Skin of body (tissue), 3 donors: ENCODE measurements at places on chromosomes 16 and 17.
A peak's percentile ranks its signal among the peaks of the same experiment; 100 is the strongest.

DNA sequence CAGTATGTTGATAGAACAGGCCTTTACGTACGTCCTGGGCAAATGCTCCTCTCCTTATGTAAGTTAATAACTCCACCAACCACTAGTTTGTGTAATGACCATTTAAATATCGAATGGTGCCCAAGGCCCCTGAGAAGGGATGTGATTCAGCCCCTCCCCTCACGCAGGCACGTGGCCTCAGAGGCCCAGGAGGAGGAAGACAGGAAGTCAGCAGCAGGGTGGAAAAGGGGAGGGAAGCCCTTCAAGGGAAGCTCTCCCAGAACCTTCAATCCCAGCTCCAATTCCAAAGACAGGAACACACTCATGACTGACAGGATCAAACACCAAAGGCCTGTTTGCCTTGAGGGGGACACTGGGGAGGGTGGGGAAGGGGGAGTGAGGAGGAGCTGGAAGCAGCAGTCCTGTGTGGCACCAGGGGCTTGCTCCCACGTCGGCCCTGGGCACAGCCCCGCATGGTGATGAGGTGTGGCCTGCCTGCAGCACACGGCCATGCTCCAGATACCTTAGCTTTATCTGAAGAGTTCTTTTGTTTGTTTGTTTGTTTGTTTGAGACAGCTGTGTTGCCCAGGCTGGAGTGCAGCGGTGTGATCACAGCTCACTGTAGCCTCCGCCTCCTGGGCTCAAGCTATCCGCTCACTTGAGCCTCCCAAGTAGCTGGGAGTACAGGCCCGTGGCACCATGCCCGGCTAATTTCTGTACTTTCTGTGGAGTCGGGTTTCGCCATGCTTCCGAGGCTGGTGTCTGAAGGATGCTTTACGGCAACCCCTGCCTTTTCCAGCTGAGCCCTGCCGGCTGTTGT, 105.0 kb downstream of the ZNF778 start:
- peak; percentile 53 for DNase-seq

DNA sequence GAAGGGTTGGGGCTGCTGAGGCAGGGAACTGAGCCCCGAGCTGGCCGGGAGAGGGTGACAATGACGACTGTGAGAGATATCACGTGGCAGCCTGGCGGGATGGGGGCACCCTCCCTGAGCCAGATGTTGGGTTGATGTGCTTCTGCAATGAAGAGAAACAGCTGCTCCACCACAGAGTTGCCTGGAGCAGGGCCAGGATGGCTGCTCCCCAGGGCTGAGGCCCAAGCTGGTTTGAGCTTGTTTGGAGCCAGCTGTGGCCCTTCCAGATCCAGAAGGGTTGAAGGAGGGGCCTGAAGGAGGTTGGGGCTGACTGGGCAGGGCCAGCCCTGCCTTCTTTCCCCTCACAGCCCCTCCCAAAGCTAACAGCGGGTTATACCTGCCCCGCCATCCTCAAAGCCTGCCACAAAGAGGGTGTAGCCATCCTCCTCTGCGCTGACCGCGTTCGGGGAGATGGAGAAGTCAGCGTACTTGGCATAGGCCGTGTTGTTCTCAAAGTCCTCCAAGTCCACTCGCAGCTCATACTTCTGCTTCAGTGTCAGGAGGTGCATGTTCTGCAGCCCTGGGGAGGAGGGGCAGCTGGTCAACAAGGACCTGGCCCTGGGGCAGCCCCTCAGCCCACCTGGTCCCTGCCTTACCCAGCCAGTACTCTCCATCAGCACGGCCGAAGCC, 2.1 kb downstream of the MFAP4 start:
- peak; percentile 92 for DNase-seq

- no peak for DNase-seq
These were observed 6.2 kb downstream of the EFNB3 start for GRCh38 chr17:7711051-7711755.

DNA sequence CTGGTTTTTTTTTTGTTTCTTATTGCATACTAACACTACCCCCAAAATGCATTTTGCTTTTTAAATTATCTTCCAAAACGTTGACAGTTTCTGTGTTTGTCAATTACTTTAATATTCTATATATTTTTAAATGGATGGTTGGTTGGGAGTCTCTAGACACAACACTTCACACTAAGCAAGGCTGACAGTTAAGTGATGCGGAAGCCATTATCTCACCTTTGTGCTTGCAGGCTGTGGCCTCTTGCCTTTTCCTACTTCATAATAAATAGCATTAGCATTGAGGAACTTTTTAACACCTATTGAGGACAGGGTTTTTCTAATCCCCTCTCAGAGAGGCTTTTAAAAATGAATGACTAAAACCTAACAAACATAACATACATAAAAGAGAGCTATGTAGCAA, 280.8 kb upstream of the TBX2 start:
- DNase-seq, result no peak

DNA sequence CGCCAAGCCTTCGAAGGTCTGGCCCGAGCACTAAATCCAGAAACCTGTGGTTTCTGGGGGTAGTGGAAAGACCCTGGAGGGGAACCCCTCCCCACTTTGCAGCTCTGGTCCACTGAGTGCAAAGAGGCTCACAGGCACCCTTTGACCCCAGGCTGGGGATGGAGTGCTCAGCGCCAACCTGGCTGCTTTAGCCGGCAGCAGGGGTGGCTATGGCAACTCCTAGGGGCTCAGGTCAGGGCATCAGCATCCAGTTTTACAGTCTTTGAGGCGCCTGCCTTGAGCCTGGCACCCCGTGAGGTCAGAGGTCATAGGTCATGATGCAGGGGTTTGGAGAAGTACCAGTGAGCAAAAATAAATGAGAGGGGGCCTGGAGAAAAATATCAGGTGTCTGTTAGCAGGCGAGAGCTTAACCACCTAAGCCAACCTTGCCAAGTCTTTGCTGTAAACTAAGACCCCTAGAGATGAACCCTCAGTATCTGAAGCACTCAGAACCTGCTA, 17.9 kb downstream of the CA7 start:
- DNase-seq, result no peak

DNA sequence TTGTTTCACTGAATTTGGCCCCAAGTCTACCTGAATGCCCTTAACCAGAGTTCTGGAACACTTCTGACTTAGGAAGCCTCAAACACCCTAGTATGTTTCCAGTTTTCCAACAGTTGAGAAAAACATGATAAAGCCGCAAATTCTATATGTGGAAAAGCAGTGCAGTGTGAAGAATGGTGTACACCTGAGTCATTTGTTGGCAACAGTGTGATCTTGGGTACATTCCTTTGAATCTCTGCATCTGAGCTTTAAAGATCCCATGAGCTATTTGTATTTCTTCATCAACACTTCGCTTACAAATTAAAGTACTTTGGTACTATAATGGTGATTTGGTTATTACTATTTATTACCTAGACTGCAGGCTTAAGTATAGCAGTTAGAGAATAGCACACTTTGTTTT, 93.6 kb upstream of the TBX2 start:
- DNase-seq, result no peak
